ENCODE measurements at places on chromosomes 12 and 14.
A peak's percentile ranks its signal among the peaks of the same experiment; 100 is the strongest.

GRCh38 chr12:92431146-92431545 lies 271.6 kb upstream of the PLEKHG7 start:
- no peak for DNase-seq

- DNase-seq = no peak
These were observed 15.5 kb downstream of the SLC15A5 start for GRCh38 chr12:16261944-16262475.

GRCh38 chr12:21607701-21608100 lies 3.1 kb upstream of the GYS2 start:
- DNase-seq = peak; percentile 33

DNA sequence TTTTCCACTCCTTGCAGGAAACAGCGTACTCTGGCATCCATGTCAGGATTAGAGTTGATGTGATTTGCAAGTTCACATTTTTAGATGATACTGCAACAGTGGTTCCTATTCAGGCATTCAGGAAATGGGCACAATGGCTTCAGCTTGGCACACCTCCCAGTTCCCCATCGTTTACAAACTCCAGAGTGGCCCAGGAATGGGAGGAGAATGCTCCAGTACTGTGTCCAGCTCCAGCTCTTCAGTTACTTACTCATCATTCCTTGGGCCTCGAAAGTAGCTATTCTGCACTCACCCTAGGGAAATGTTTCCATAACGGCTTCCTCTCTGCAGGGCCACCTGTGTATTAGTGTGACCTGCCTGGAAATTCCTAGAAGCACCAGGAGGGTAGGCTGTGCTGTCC lies 239.7 kb upstream of the RGS6 start:
- peak; percentile 70 for DNase-seq

DNA sequence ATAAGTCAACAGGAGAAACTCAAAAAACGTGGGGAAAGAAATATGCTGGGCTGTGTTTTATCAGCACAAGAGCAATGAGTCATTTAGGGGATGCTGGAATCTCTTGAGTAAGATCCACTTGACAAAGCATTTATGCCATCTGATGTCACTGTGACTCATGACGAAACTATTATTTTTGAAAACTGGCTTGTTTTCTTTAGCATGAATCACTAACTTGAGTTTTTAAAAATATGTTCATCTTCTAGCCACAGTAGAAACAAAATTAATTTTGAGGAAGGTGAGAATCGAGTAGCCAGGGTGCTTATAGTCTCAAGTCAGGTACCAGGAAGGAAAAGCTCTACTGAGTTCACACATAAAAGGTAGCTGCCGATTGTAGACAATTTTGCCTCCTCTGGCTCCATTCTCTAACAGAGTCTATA lies 456.2 kb upstream of the MGAT4C start:
- peak; percentile 98 for DNase-seq

- peak; percentile 10 for DNase-seq
These were observed 2.7 kb downstream of the CMTM5 start for GRCh38 chr14:23379366-23380196.

DNA sequence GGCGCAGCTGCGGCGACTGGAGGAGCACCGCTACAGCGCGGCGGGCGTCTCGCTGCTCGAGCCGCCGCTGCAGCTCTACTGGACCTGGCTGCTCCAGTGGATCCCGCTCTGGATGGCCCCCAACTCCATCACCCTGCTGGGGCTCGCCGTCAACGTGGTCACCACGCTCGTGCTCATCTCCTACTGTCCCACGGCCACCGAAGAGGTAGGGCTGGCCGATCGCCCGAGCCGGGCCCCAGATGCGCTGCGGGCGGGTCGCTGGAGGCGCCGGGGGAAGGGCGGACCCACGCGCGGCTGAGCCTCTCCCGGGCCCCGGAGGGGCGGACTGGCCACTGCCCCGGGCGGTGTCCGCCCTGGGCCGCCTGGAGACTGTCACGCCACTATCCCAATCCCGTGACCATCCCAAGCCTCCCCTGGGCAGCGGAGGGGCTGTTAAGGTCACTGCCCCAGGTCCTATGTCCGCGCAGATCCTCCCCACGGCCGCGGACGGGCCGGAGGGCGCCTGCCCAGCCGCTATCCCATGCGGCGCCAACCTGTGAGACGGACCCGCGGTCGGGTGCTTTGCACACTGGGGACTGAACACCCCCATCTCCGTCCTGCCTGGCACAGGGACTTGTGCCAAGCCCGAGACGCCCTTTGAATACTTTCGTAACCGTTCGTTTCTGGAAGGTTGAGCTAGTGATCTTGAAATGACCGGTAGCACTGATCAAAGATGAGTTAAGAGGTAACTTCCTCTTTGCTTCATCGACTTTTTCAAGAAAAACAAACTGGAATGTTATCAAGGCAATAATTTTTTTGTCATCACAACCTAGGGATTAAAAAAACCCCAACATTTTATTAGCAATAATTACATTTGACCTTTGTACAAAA lies 725 bp downstream of the CHPT1 start:
- DNase-seq = peak; percentile 26

GRCh38 chr14:74954232-74954946 lies 1.0 kb downstream of the PGF start:
- no peak for DNase-seq

DNA sequence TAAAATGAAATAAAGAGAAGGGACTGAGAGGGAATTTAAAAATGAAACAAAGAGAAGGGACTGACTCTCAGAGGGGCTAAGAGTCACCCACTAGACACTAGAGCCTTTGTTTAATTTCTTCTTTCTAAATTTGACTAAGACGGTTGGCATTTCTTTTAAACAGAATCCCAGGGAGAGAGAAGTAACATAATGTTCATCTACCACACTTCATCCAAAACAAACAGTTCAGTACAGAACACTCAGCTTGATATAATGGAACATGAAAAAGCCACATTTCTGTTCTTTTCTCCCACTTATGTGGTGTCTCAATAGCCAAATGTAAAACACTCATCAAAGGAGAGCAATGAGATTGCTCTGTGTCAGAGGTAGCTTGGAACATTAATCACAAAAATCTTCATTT lies 10.1 kb upstream of the NT5DC3 start:
- DNase-seq = peak; percentile 86

DNA sequence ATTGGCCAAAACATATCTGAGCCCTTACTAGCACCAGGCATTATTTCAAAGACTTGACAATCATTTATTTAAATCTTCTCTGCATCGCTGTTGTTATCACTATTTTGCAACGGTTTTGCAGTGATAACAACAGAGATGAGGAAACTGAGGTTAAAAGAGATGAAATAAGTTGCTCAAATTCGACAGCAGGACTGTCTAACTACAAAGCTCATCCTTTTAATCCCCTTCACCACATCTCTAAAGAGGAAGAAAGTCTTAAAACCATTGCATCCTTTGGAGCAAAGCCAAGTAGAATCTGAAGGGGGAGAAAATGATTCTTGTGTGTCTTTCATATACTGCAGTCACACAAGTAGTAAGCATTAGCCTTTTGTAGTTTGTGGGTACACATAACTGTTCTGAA lies 14.8 kb upstream of the ETNK1 start:
- DNase-seq = no peak

DNA sequence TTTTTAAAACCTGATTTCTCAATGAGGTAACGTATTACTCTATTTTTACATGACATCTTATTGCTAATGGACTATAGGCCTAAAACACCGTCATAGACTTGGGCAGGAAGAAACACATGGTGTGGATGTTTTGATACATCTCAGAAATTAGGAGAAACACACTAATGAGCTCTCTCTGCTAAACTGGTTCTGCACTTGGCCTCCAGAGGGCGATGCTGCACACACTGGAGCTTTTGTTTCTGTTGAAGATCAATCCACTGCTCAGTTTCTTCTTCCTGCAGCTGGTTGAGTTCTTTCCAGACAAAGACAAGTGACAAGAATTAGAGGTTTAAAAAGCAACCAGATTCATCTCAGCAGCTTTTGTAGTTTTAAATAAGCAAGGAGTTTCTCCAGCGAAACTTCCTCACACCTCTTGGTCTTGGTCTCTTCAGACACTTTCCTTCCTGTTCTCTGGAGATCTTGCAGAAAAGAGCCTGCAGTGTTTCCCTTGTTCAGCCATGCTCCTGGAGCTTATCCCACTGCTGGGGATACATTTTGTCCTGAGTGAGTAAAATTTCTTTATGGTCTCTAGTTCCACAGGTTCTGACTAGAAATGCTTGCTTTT lies 178.5 kb upstream of the OR4E1 start:
- peak; percentile 27 for DNase-seq

GRCh38 chr12:114167431-114167830 lies 201.3 kb upstream of the RBM19 start:
- peak; percentile 37 for DNase-seq

GRCh38 chr12:4558171-4558570 lies 3.8 kb upstream of the DYRK4 start:
- DNase-seq = no peak

DNA sequence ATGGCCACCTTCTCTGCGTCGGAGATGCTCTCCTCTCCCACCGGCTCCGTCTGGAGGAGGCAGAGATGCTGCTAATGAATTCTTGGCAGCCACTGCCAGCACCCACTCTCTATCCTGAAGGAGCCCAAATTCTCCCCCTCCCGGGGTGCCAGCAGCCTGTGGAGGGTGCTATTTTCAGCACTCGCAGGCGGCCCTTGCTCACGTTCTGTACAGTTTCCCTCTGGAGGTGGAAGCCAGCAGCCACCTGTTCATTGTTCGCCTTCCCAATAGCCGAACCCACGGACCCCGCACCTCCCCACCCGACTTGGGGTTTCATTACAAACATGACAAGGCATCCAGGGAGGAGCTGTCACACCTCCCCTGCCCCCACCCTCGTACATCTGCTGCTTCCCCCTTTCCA lies 27.8 kb downstream of the SNRNP35 start:
- no peak for DNase-seq

DNA sequence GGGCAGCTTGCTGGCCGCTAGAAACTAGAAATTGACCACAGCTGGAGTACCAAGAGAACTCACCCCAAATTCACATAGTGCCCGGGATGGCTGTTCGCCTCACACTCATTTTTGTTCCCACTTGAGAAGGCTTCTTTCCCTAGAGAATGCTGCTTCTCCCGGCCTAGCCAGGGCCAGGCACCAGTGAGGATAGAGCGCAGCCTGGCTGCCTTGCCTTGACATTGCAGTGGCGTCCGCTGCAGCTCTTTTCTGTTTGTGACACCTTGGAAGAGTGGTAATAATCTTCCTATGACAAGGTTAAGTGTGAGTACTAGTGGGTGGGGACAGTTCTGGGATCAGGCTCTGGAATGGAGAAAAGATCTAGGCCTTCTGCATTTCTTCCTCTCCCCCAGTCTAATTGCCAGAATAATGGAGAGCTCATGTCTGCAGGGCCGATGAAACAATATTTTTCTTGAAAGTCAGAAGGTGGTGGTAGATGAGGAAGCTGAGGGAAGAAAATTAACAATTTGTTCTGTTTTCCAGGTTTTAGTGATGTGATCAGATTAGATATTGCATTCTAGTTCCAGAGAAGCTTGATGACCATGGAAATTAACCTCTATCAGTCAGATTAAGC lies 3.7 kb downstream of the TMEM253 start:
- peak; percentile 83 for DNase-seq

DNA sequence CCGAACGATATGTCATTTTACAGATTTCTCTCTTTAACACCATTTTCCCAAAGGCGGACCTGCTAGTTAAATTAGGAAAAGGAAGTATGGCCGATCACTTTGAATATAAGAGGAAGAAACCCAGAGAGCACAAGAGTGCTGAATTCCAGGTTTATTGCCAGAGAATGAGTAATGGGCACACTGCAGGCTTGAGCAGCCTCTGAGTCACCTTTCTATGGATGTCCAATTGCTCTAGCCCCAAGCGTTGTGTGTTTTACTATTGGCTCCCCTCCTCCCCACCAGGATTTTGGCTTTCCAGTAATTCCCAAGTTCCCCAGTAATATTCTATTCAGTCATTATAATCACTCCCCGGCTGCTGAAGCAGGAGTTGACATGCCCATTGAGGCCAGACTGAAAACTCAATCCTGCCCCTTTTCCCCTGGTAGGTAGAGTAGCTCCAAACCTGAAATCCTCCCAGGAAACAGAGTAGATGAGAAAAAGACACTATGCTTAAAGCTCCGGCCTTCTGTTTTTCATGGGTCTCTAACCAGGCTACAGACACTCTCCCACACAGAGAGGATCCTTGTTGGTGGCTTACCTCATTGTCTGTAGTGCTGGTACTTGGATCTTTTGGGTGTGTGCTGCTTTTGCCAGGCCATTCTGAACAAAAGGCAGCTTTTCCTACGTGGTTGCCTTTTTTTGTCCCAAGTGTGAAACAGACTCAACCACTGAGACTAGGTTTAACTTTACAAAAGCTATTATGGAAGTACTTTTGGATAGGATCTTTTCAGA lies 704.3 kb upstream of the FLRT2 start:
- DNase-seq = peak; percentile 51

- DNase-seq = no peak
These were observed 34.1 kb downstream of the ITGA7 start for GRCh38 chr12:55673638-55674037.

DNA sequence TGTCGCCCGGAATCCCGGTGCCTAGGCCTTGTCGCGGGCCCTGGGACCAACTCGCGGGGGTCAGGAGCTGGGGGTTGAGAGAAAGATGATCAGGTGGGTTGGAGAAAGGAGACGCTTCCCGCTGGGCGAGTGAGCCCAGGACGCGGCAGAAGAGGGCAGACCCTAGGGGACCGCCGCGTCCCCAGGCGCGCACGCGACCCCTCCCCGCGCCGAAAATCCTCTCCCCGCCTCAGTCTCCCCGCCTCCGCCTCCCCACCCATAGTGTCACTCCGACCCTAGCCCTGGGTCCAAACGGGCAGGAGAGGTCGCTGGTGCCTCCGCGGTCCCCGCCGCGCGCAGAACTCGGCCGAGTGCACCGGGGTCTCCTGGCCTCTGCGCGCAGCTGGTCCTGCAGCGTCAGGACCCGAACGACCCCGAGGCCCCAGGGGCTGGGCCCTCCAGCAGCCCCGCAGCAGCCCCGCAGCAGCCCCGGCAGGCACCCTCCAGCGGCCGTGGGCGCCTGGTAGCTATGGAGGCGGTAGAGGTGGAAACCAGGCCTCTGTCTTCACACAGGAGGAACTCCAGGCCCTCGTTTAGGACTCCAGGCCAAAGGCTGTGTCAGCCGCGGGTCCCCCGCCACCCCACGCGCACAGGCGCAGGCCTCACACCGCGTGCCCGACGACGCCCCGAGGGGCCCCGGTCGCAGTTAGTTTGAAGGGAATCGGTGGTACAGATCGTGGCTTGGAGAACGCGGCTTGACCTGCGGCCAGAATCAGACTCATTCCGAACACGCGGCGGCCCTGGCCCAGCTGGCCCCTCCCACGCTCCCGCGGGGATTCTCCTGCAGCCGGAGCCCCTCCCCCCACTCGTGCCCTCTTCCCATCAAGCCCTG lies 60.1 kb upstream of the EIF5 start:
- DNase-seq = no peak
